ENCODE measurements at places on chromosomes 6 and 20. TPM values are rescaled to one million over a fixed set of nuclear protein-coding genes. Genes with fewer than 3 reads are reported as not detected.

Gene AK9
- 1.8 TPM for total RNA-seq

Gene SALL4
- total RNA-seq, result not detected

Gene HCRTR2
- not detected for total RNA-seq

Gene HLA-DQB1
- not detected for total RNA-seq

GRCh38 chr6:165950316-165950715 is 217.3 kb downstream of the TBXT start:
- DNase-seq, result no peak

DNA sequence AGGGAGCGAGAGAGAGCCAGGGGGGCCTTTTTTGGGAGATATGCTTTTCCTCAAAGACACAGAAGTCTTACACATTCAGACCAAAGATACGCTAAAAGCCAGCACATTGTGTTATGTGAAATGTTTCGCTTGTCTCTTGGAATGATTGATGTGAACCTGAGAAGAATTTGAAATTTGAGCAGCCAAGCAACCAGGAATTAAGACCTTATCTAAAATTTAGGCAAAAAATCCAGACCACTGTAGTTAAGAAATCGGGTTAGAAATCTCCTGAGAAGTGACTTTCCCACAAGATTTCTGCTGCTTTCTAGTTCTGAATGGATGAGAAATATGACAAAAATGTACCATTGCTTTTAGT is 223.2 kb upstream of the GMDS start:
- DNase-seq, result no peak

DNA sequence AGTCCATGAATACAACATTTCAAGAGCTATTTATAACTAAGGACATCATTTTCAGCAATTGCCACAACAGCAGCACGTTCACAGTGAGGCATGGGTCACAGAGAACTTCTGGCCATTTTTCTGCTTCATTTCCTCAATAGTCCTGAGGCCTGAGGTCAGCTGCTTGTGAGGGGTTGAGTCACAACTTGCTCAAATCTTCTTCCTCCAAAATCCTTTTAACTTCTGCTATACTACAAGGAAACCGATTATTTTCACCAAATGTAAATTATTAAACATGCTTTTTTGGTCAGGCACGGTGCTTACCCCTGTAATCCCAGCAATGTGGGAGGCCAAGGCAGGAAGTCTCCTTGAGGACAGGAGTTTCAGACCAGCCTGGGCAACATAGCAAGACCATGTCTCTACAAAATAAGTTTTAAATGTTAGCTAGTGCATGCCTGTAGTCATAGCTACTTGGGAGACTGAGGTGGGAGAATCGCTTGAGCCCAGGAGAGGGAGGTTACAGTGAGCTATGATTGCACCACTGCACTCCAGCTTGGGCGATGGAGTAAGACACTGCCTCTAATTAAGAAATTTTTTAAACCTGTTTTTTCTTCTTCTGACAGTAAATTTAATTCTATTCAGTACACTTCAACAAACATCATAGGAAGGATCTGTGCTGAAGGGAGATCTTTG is 11.1 kb upstream of the SLC16A10 start:
- no peak for DNase-seq

DNA sequence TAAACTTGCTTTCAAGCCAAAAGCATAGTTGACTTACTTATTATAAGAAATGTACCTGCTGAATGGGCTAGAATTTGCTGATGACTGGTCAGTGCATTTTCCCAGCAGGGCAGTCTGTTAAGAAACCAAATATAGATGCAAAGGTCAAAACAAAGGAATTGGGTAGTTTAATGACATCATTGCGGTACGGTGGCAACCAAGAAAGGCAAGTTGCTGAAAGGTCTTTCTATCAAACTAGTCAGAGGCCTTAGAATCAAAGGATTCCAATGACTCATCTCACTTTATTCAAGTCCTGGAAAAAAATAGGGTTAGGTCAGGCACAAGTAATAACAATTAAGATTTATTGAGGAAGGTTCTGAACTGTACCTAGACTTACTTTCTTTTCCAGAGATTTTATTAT is 76.4 kb downstream of the KIZ start:
- DNase-seq, result peak; percentile 43

DNA sequence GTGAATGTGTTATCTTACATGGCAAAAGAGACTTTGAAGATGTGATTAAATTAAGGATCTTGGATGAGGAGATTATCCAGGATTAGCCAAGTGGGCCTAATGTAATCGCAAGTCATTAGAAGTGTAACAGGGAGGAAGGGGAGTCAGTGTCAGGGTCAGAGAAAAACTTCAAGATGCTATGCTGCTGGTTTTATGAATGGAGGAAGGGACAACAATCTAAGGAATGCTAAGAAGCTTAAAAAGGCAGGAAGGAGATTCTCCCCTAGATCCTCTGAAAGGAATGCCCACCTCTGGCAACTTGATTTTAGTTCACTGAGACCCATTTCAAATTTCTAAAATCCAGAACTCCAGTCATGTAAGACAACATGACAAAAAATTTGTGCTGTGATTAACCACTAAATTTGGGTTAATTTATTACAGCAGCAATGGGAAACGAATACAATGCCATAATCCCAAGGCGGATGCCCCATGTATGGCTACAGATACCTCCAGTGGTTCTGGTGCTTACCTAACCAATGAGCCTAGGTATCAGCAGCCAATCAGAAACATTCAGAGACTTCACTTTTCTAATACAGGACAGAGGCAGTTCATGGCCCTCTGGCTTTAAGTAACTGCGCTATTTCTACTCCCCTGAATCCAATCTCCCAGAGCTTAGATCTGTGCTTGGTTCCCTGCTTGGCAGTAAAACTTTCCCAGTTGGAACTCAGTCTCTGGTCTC is 3.6 kb upstream of the TAAR8 start:
- no peak for DNase-seq

- DNase-seq, result no peak
Measured at GRCh38 chr20:25460566-25461280, 53.2 kb downstream of the GINS1 start.

DNA sequence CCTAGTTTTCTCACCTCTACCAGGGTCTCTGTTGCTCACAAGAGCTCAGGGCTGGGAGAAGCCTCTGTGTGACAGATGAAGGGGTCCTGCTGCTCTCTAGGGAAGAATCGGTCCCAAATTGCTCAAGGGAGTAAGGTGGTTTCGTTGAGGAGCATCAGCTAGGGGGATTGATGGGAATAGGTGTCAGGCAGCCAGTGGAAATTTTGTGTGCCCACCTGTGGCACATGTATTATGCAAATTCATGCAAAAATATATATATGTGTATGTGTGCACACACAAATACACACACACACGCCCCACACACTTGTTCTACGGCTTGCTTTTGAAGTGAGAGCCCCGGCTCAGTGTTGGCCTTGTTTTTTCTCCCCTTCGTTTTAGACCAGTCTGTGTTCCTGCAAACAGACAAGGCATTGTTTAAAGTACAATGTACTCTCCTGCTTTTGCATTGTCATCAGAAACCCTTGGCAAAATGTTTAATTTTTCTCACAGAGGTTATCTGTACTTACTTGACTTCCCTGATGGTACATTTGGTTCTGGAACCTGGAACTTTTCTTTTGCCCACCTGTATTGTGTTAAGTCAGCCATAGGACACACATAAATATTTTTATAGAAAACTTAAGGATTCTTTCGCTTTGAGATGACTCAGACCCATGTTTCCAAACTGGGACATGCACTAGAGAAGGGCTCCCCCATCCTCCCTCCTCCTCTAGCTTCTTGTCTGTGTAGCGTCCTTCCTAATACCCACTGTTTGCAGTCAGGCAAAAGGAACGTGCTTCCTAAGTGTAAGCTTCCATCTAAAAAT is 26.7 kb downstream of the FOXO3 start:
- DNase-seq, result peak; percentile 92

DNA sequence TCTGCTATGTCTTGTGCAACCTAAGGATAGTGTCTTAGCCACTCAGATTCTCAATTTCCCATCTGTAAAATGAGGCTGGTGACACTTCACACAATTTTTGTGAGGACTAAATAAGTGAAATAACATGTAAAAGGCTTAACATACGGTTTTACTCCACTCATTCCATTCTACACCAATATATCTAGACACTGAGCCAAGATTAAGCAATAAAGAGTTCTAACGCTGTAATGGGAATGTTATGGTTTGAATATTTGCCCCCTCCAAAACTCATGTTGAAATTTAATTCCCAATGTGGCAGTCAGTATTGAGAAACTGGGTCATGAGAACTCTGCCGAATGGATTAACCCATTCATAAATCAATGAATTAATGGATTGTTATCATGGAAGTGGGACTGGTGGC is 301.0 kb downstream of the HACE1 start:
- no peak for DNase-seq

DNA sequence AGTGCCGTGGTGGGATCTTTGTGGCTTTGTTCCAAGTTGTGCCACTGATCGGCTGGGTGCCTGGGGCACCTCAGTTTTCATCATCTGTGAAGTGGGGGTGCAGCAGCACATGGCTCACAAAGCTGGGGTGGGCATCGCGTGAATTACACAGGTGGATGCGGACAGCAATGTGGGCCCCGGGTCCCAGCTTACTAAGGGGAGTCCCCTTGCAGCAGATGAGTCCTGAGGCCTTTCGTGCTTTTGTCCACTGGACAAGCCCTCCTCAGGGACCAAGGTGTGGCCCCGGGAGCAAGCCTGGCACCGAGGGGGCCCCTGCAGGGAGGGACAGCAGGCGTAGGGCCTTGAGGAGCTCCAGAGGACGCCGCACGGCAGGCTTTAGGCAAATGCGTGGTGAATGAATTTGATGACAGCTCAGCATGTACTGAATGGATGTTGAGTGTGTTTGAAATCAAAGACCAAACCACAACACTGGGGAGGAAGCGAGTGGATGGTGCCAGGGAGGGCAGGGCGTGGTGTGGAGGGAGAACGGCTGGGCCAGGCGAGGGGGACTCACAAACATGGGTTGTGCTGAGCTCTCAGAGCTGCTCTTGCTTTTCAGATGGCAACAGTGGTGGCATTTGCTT is 53.2 kb downstream of the IRF4 start:
- DNase-seq, result no peak

- DNase-seq, result peak; percentile 85
Measured at GRCh38 chr6:3612341-3613041, 139.0 kb downstream of the PXDC1 start.

GRCh38 chr20:14310977-14311627 is 26.3 kb downstream of the FLRT3 start:
- DNase-seq, result peak; percentile 29

DNA sequence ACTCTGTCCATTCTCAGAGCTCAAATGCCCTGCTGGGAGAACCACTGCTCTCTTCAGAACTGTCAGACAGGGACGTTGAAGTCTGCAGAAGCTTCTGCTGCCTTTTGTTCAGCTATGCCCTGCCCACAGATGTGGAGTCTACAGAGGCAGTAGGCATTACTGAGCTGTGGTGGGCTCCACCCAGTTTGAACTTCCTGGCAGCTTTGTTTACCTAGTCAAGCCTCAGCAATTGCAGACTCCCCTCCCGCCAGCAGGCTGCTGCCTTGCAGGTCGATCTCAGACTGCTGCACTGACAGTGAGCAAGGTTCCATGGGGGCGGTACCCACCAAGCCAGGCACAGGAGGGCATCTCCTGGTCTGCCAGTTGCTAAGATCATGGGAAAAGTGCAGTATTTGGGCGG is 21.8 kb upstream of the UFL1 start:
- DNase-seq, result no peak

GRCh38 chr6:163554663-163555062 is 140.1 kb downstream of the QKI start:
- DNase-seq, result peak; percentile 34

DNA sequence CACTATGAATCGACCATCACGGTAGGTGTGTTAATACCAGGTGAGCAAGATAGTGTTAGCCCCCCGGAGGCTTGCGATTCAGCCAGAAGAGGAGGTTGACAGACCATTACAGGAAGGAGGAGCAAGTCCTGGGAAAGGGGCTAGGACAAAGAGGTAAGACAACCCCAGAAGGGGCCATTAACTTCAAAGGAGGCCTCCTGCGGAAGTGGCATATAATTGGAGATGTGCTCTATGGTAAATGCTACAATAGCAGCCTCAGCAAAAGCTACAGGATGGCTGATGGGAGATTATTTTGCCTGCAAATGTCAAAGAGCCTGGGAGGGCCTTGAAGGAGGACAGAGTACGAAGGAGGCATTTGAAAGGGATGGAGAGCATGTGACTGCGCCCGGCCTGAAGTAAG is 108.6 kb upstream of the CITED2 start:
- DNase-seq, result no peak

DNA sequence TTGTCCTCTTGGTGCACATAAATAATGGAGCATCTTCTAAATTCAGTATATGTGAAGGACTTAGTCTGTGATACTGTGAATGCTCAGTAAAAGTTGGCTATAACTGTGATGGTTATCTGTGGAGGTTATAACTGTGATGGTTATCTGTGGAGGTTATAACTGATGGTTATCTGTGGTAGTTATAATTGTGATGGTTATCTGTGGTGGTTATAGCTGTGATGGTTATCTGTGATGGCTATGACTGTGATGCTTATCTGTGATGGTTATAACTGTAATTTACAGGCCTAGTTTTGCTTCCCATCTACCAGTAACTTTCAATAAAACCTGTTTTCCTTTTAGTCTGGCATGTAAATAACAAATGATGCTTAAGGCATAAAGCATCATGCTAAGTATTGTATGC is 16.5 kb downstream of the PTK7 start:
- DNase-seq, result no peak

DNA sequence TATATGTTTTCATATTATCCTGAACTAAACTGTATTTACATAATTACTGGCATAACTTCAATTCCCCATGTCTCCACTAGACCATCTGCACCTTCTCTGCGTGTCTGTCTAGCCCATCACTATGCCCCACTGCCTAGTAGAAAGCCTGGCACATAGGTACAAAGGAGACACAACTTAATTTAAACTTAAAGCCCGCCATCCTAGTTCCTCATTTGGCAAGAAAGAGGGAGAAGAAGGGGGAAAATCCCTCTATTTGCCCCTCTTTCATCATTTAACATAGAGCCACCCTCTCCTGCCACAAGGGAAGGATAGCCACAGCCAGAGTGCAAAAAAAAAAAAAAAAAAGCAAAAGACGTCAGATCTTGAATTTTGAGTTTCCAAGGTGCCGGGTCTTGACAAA is 1.8 kb downstream of the PKIG start:
- no peak for DNase-seq

GRCh38 chr20:13494019-13494418 is 144.7 kb downstream of the TASP1 start:
- DNase-seq, result peak; percentile 52

DNA sequence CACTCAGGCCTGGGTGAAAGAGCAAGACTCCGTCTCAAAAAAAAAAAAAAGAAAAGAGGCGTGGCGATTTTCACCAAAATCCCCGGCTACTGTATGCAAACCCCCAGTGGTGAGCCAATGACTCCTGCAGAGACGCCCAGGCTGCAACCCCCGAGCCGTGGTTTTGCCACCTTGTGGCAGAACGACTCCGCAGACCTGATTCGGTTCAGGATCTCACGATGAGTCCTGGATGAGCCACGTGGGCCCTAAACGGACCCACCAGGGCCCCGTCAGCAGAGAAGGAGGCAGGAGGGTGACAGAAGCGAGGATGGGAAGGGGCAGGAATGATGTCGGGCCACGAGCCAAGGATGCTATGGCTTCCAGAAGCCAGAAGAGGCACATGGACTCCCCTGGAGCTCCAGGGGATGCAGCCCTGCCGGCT is 42.5 kb downstream of the SLC2A4RG start:
- no peak for DNase-seq

- no peak for DNase-seq
Measured at GRCh38 chr6:7919871-7920270, 9.3 kb upstream of the TXNDC5 start.

GRCh38 chr6:113143206-113143605 is 713.9 kb upstream of the MARCKS start:
- DNase-seq, result no peak
